ENCODE measurements at places on chromosomes 7 and 10. TPM values are rescaled to one million over a fixed set of nuclear protein-coding genes. Genes with fewer than 3 reads are reported as not detected.

DNA sequence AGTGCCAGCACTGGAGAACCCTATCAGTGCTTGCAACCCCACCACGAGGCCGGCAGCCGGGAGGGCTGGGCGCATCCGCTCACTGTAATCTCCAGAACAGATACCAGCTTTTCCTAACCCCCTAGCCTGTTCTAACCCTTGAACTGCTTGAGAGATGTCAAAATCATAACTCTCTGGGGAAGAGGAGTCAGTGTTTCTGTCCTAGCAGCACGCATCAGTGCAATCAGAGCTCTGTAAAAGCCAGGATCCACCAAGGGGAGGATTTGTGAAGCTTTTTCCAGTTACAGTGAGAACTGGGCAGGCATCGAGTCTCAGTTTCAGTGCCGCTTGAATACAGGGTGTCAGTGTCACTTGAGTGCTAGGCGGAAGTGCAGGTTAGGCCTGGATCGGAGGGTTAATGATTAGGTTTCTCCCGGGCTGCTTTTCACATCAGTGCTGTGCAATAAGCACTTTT lies 104.5 kb upstream of the INSYN2A start:
- DNase-seq, result peak; percentile 12

PRLHR gene
- total RNA-seq, result 1.4 TPM

- no peak for DNase-seq
Measured at GRCh38 chr7:157013602-157014549, 3.4 kb upstream of the MNX1 start.

HYCC1 gene
- 46.0 TPM for total RNA-seq

Data from umbilical cord (tissue), 2 donors.